ENCODE measurements at places on chromosomes 2 and 18. TPM values are rescaled to one million over a fixed set of nuclear protein-coding genes. Genes with fewer than 3 reads are reported as not detected.

Gene CELF4
- not detected for total RNA-seq

- DNase-seq = no peak
Observed at GRCh38 chr2:128742467-128742866, 423.8 kb upstream of the HS6ST1 start.

Gene SERPINB5
- total RNA-seq = 1.0 TPM

- DNase-seq = no peak
Observed at GRCh38 chr2:101132202-101132601, 19.0 kb downstream of the TBC1D8 start.

DNA sequence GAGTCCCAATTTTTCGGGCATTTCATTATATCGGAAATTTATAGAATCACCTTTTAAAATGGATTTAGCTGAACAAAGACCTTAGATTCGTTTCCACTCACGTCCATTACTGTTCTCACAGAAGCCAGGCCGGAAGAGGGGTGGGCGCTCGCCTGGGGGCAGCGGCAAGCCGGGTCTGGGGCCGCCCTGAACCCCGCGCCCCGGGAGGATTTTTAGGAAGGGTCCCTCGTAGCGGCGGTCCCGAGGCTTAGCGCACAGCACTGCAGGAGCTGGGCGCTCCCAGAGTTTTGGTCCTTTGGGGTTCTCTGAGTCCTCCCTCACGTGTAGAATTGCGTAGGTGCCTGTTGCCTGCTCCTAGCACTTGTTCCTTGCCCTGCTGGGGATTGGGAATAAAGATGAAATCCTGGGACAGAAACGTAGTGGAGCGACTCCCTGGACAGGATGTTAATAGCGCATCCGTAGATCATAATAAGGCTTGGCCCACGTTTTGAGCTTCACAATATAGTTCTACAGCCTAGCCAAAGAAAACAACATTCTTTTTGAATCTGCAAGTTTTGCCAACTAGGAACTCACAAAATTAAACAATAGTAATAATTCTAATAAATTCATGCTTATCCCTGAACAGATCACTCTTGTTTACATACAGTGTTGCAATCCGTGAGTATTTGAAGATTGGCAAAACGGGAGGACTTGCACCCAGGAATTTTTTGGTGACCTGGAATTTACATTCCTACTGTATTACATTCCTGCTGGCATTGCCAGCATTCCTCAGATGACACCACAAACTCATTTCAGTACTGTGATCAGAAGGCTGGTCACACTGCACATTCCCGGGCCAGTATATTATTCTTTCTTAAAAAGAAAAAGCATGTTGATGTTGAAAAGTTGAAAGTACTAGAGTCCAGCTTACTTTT lies 875 bp downstream of the C18orf63 start:
- DNase-seq = no peak

DNA sequence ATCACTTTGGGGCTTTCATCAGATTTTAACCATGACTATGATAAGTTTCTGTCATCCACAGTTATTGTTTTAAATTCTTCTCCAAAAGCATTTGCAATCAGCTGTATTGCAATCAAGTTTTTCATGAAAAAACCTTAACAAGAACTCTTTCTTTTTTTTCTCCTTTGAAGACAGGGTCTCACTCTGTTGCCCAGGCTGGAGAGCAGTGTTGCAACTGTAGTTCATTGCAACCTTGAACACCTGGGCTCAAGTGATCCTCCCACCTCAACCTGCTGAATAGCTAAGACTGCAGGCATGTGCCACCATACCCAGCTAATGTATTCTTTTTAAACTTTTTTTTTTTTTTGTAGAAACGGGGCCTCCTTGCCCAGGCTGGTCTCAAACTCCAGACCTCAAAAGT lies 45.5 kb upstream of the C2orf66 start:
- DNase-seq = no peak

Gene AKAIN1
- total RNA-seq = not detected

- DNase-seq = no peak
Observed at GRCh38 chr2:62243983-62244382, 48.1 kb downstream of the B3GNT2 start.

DNA sequence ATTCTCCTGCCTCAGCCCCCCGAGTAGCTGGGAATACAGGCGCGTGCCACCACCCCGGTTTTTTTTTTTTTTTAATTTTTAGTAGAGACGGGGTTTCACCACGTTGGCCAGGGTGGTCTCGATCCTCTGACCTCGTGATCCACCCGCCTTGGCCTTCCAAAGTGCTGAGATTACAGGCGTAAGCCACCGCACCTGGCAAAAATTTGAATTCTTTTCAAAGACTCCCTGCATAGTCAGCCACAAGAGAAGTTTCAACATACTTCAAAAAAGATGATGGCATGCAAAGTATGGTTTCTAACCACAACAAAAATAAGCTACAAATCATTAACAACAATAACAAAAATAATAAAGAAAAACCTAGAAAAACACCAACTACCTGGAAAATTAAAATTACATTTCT lies 22.0 kb downstream of the HYCC2 start:
- DNase-seq = no peak

- DNase-seq = no peak
Observed at GRCh38 chr2:14673351-14673875, 40.9 kb downstream of the LRATD1 start.

DNA sequence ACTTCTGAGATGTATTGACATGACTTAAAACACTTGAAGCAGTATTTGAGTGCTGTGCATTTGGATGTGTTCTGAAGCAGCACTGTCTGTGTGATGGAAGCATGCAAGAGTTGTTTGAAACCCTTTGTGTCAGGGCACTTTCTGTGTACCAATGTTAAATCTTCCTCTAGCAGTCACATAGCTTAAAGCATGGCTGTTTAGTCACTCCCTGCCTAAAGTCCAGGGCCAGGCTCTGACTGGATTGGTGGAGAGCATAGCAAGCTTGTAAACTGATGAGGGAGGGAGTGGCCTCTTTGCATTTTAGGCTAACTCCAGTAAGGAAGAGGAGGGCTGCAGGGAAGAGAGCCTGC lies 73.5 kb downstream of the MYO1B start:
- no peak for DNase-seq

Gene MATN3
- not detected for total RNA-seq

- DNase-seq = no peak
Observed at GRCh38 chr18:1133541-1133940, 228.9 kb downstream of the ADCYAP1 start.

GRCh38 chr18:44779753-44780292 lies 99.1 kb downstream of the SETBP1 start:
- DNase-seq = no peak

DNA sequence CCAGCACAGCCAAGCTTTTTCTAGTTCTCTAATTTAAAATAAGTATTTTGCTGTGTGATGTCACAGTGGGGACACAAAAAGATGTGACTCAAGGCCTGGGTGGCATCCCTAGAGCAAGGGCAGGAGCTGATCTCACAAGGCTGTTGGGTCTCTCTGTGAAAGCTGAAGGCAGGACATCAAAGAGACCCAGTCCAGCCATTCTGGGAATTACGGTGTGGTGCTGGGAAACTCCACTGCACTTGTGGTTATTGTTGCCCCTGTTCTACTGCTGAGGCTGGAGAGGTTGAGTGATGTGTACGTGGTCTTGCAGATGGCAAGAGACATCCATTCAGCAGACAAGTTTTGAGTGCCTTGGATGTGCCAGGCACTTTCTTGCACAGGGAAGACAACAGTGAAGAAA lies 352.9 kb downstream of the CYRIA start:
- DNase-seq = no peak

DNA sequence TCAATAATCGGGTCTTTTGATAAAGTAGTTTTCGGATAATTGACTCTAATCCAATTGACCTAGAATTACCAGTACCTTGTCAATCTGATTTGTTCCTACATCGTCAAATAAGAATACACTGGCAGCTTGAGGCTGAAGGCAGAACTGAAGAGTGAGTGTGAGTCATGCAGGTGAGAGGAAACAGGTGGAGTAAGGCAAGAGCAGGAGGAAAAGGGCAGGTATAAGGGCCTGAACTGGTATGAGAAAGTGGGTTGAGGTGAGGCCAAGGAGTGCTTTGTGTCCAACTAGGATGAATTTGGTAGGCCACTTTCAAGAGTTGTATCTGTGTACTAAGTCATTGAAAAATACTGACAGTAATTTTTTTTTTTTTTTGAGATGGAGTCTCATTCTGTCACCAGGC lies 186.0 kb downstream of the ZNF385B start:
- no peak for DNase-seq

DNA sequence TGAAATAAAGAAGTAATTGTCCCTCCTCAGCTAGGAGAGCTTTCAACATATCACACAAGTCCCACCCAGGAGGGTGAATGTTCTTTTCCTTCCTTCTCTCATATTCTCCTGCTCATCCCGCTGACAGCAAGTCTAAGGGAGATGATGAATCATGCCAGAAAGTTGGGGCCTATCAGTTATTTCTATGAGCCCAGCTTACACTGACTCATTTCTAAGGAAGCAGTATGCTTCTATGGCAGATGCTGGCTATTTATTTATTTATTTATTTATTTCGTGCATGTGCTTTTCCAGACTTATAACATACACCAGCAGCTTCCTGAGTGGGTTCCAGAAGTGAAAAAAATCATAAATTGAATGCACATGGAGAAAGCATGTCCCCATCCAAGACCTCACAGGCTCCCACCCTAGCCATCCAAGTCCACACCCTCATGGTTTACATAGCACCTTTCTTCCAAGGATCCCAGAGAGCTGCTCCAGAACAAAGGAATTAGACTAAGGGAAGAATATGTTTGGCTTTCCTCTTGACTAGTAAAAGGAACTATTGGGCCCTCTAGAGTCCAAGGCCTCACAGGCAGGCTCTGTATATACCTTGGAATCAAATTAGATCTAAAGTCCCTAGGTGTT lies 1074.2 kb upstream of the ZEB2 start:
- DNase-seq = no peak
